NCI-H524 treated with DMSO at 0.1 percent for 48 hours (cell line): ENCODE measurements at places on chromosomes 3 and 15.

DNA sequence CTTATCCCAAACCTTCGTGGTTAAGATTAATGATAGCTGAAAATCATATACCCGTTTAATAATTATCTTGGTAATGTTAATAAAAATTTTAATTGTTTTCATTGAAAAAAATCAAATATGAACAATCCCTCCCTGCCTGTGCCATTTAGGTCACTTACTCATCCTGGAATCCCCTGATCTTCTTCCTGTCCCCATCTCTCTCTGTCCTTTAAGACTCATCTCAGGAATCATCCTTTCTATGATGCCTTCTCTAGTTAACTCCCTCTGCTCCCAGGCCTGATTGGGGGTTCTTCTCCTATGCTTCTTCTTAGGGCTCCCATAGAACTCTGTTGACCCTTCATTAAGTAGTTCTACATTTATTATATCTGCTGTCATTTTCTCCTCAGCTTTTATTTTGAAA is 91.6 kb downstream of the MBNL1 start:
- DNase-seq, result no peak

GRCh38 chr3:38552364-38552763 is 56.2 kb downstream of the EXOG start:
- DNase-seq, result no peak

- no peak for DNase-seq
Measured at GRCh38 chr15:90572893-90573292, 43.2 kb downstream of the CRTC3 start.

GRCh38 chr3:181687190-181687589 is 24.5 kb upstream of the SOX2 start:
- no peak for DNase-seq

DNA sequence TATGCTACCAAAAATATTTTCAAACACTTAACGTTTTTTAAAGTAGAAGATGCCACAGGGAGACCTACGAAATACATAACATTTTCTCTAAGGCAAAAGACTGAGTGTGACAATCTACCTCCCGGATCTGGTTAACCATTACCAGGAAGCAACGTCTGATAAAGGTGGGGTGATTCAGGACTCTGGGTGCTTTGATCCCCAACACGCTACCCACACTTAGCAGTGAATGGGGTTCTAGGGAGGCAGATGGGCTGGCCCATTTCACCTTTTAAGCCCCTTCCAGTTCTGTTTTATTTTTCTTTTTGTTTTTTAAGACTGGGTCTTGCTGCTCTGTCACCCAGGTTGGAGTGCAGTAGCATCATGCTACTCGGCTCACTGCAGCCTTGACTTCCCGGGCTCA is 39.5 kb downstream of the EIF4E3 start:
- DNase-seq, result no peak

- DNase-seq, result no peak
Measured at GRCh38 chr15:74345051-74345450, 22.4 kb downstream of the CYP11A1 start.

DNA sequence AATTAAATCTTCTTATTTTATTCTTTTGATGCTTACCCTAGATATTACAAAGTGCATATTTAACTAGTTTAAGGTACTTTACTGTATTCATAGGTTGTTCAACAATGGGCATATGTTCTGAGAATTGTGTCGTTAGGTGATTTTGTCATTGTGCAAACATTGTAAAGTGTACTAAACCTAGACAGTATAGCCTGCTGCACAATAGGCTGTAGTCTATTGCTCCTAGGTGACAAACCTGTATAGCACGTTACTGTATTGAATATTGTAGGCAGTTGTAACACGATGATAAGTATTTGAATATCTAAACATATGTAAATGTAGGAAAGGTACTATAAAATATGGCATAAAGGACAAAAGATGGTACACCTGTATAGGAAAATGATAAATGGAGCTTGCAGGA is 100.7 kb downstream of the CACNA2D3 start:
- no peak for DNase-seq
